Right atrium auricular region (tissue), 2 donors: ENCODE measurements at places on chromosomes 6 and 20. TPM values are rescaled to one million over a fixed set of nuclear protein-coding genes. Genes with fewer than 3 reads are reported as not detected.

DNA sequence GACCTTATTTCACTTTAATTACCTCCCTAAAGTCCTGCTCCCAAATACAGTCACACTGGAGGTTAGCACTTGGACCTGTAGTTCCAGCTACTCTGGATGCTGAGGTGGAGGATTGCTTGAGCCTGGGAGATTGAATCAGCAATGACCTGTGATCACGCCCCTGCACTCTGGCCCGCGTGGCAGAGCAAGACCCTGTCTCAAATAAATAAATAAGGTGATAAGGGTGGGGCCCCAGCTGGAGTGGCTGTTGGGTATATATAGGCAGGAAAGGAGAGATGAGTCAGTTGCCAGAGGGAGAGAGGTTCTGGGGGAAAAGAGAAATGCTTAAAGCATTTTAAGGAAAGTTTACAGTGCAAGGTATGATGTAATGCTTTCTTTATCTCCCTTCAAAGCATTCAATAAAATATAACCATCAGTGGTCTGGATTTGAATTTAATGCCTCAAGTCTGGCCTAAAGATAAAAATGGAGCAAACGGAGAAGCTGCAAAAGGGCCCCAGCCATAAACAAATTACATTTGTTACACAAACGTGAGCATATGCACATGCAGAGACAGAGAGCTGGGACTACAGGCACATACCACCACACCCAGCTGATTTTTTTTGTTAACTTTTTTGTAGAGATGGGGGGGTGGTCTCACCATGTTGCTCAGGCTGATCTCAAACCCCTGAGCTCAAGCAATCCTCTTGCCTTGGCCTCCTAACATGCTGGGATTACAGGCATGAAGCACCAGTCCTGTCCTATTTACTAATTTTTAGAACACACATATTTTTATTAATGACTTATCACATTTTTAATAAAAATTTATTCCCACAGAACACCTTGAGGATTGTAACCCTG lies 6.1 kb upstream of the PM20D2 start:
- no peak for DNase-seq
- no peaks in the 10 kb centered on the region for H3K4me1 ChIP-seq
- H3K27ac ChIP-seq: no peak overlapping the region
- H3K27me3 ChIP-seq: no peaks in the 10 kb centered on the region
- H3K36me3 ChIP-seq: no peaks in the 10 kb centered on the region

DNA sequence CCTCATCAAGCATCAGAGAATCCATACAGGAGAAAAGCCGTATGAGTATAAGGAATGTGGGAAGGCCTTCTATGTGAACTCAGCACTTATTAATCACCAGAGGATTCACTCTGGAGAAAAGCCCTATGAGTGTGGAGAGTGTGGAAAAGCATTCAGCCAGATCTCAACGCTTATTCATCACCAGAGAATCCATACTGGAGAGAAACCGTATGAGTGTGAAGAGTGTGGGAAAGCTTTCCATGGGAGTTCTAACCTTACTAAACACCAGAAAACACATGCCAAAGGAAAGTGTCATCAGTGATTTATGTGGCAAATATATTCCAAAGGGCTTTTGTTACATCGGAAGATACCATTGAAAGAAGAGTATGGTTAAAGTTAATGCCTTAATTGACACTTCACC lies 25.4 kb downstream of the ZKSCAN8 start:
- H3K36me3 ChIP-seq: no peaks in the 10 kb centered on the region
- no peak for DNase-seq
- peaks cover 3% of the 10 kb centered on the region for H3K4me1 ChIP-seq
- H3K4me3 ChIP-seq: no peak overlapping the region
- no peaks in the 10 kb centered on the region for H3K27me3 ChIP-seq
- no peak overlapping the region for H3K27ac ChIP-seq

DNA sequence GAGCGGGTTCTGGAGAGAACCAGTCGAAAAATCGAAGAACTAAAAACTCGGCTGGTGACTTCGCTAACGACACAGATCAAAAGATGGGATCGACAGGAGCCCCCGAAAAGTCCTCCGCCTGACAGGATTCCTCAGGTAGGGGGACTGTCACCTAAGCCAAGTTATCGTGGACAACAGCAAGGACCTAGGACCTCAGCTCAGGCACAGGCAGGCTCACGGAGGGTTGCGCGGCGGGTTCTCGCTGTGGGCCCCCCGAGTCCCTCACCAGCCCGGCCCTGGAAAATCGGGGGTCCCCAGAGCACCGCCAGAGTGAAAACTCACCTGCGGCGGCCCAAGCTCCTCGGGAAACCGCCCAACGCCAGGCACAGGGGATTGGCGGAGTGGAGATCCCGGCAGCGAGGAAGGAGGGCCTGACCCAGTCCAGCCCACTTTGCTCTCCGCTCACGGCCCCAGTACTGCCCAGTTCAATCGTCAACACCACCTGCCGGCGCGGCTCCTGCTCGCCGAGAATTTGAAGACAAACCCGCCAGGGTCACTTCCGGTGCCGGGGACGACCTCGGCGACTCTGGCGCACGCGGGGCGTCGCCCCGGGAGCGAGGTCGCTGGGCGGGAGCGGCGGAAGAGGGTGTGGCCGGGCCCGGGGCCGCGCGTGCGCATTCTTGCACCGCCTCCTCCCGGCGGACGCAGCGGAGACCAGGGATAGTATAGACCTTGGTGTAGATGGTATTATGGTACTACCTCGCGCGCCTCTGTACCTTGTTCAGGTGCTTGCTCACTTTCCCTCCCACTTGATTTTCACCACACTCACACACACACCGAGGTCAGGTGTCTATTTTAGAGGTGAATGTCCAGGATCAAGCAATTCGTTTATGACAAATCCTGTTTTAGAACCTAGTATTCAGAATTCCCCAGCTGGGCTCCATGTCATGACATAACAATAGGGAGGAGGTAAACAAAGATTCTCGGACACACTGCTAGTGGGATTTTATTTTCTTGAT lies at the start of gene KATNA1:
TSS of gene KATNA1 (minus strand) at position 567 of the 998 bp plus-strand sequence. CDS start 10,167 bp downstream, outside the sequence.
- peaks cover 9% of the 10 kb centered on the region for H3K4me1 ChIP-seq
- H3K27ac ChIP-seq: peak within 1 kb of the TSS; percentile 86
- no peaks in the 10 kb centered on the region for H3K36me3 ChIP-seq
- H3K4me3 ChIP-seq: peak within 1 kb of the TSS; percentile 94

GRCh38 chr6:165602291-165602690 lies 60.8 kb downstream of the PDE10A start:
- H3K27ac ChIP-seq: no peak overlapping the region
- H3K36me3 ChIP-seq: no peaks in the 10 kb centered on the region
- no peaks in the 10 kb centered on the region for H3K27me3 ChIP-seq
- DNase-seq: no peak

DNA sequence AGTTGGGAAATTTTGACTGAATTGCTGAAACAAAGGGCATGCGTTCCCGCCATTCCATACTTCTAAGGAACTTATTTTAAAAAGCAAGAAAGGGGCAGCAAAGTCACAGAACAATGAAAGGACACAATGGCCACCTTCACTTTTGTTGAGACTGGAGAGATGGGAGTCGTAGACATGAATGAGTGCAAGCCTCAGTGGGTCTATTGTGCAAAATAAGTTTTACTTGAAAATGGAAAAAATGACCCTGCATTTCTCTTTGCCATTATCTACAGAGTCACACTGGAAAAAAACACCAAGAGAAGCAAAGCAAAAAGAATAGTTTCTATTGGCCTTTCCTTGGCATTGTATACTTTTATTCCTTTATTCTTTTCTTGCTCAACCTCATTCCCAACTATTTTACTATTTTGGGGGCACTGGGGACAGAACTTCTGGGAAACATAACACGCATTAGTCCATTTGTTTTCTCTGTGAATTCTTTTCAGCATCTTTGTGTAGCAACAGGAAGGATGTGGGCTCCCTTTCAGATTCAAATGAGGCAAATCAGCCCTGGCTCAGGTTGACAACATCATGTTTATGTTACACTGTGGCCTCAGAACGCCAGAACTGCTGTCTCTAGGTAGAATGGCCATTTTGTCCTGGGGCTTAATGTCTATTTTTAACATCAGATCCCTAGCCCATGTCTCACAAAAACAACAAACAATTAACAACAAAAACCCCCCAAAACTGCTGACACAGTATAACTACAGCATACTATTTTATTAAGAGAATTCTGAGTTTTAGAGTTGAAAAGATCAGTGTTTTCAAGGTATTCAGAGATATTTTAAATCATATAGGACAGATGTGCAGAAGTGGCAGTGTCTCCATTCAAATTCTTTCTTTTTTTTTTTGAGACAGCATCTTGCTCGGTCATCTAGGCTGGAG lies 122.2 kb downstream of the FYN start:
- H3K27ac ChIP-seq: no peak overlapping the region
- no peak for DNase-seq
- no peaks in the 10 kb centered on the region for H3K36me3 ChIP-seq
- no peaks in the 10 kb centered on the region for H3K27me3 ChIP-seq

SKIC2 gene
- 18.7 TPM for total RNA-seq

DNA sequence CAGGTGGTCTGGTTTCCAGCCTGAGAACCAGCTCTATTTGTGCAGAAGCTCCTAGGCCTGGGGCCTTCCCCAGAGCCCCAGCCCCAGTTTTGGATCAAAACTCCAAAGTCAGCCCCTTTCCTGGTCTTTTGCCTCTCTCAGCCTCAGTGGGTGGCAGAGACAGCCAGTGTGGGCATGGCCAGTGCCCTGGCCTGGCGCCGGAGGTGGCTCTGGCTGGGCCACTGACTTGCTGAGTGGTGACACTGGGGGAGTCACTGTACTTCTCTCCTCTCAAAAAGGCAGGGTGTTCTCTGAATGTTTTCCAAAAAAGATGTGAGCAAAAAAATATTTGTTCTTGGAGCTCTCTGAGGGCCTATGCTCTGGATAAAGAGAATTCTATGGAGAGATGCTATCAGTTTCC lies 20.0 kb upstream of the MLN start:
- no peak for DNase-seq
- H3K36me3 ChIP-seq: no peaks in the 10 kb centered on the region
- no peaks in the 10 kb centered on the region for H3K27me3 ChIP-seq

DNA sequence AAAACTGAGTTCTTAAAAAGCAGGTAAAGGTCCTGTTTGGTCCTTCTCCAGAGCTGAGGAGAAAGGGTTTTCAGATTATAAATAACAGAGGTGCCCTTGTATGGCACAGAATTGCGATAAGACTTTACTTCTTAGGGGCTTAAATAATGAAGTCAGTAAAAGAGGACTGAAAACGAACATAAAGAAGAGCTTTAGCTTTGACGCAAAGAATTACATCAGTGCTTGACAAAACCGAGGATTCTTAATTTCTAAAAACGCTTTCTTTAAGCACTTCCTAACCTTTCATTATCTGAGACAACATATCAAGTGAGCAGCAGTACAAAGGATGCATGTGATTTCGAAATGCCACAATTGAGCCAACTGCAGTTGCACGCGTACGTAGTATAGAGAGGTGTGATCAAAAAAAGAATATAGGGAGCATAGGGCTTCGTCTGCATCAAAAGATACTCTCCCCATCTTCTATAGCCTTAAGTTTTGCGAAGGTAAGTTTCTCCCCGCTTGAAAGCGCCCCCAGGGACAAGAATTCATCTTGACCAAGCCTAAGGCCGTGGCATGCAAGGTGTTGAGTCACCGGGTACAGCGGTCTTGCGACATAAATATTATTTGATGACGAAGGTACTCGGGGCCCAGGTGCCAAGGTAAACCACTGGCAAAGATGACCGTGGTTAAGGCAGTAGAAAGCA lies 778 bp upstream of the LOC128125822 start:
- peaks cover 2% of the 10 kb centered on the region for H3K36me3 ChIP-seq
- peak overlapping the region; percentile 99 for H3K27ac ChIP-seq
- H3K27me3 ChIP-seq: no peaks in the 10 kb centered on the region

B3GAT2 gene
- not detected for total RNA-seq

POU3F2 gene
- total RNA-seq: not detected

CAP2 gene
- 63.6 TPM for total RNA-seq

HFE gene
- 6.4 TPM for total RNA-seq

DNMT3B gene
- total RNA-seq: 0.44 TPM

- no peak overlapping the region for H3K4me3 ChIP-seq
- no peaks in the 10 kb centered on the region for H3K4me1 ChIP-seq
- no peak for DNase-seq
These were observed 15.1 kb downstream of the SLC22A3 start for GRCh38 chr6:160363016-160363996.

STMND1 gene
- total RNA-seq: not detected

DNA sequence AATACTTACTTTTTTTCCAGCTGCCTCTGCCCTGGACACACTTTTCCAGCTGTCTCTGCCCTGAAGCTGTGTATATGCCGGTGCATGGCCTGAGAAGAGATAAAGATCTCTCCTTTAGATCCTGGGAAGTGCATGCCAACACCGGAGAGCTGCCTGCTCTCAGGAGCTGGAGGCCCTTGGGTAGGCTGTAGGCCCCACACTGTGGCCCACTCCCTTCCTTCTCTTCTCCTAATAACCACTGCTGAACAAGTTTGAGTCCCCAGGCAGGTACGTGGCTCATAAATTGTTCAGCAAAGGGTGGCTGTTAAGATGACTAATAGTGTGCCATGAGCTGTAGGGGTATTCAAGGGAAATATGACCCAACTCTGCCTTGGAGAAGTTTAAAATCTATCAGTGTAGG lies 102.5 kb downstream of the CD24 start:
- no peaks in the 10 kb centered on the region for H3K27me3 ChIP-seq
- H3K27ac ChIP-seq: no peak overlapping the region
- DNase-seq: no peak
- H3K4me1 ChIP-seq: no peaks in the 10 kb centered on the region
- H3K36me3 ChIP-seq: no peaks in the 10 kb centered on the region

DNA sequence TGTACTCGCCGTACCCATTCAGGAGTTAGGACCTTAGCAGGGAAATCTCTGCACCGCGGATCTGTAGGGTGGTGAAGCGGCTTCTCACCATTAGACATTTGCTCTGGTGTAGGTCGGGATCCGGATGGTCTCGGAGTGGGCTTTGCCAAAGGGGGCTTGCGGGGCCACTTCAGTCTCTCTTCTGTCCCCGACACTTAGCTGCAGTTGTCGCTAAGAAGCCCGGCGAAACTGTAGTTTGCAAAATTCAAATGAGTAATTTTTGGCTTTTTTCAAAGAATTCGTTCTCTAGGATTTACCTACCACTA lies 433 bp downstream of the QRSL1 start:
- peak overlapping the region; percentile 94 for H3K4me3 ChIP-seq
- DNase-seq: no peak
- H3K36me3 ChIP-seq: no peaks in the 10 kb centered on the region

WFDC12 gene
- total RNA-seq: not detected

KIAA1755 gene
- total RNA-seq: 4.2 TPM

GRCh38 chr6:34152042-34152524 lies 6.2 kb upstream of the GRM4 start:
- H3K36me3 ChIP-seq: no peaks in the 10 kb centered on the region
- no peak overlapping the region for H3K27ac ChIP-seq
- peaks cover 9% of the 10 kb centered on the region for H3K27me3 ChIP-seq
- peaks cover 9% of the 10 kb centered on the region for H3K4me1 ChIP-seq
- DNase-seq: no peak
- no peak overlapping the region for H3K4me3 ChIP-seq

GSTA2 gene
- not detected for total RNA-seq

SMIM8 gene
- 12.1 TPM for total RNA-seq

BICRAL gene
- total RNA-seq: 9.6 TPM

SAPCD1 gene
- not detected for total RNA-seq

XKR7 gene
- not detected for total RNA-seq
